ENCODE measurements at places on chromosomes 11 and 22.

- DNase-seq, result no peak
Measured at GRCh38 chr11:114621072-114621471, 25.5 kb upstream of the NXPE4 start.

DNA sequence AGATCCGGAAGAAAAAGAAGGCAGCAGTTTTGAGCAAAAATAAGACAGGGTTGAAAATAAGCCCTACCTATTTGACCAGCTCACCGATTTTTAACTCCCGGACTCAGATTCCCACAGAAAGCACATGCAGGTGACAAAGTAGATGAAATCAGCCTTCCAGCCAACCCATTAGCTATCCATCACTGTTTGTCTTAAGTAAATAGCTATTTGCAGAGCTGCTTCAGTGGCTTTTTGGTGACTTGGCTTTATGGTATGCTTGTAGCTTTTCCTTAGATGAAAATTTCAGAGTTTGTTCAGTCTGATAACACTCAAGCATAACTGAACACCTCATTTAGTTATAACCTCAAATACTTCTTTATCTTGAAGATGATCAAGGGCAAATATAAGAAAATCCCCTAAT, 192.6 kb downstream of the HIPK3 start:
- DNase-seq, result no peak

DNA sequence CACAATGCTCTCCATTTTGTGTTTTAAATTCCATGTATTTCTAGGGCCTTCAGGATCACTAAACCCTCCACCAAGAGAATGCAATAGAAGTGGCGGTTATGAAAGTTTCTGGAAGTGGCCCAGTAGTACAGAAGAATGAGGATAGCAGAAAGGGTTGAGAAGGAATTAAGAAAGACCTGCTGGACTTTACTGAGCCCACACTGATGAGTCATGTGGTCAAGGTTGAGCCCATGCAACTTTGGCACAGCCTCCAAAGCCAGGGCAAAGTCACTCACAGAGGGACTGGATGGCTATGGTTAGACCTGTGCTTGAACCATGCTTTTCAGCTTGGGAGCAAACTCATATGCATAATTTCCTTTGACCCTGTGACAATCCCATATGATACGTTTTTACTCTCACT, 102.9 kb upstream of the PLET1 start:
- DNase-seq, result no peak

- no peak for DNase-seq
Measured at GRCh38 chr11:128715691-128716561, 22.1 kb downstream of the FLI1 start.

GRCh38 chr11:62574363-62575071, 826 bp upstream of the EEF1G start:
- DNase-seq, result no peak

GRCh38 chr22:40128989-40129388, 48.7 kb upstream of the TNRC6B start:
- DNase-seq, result no peak

- DNase-seq, result no peak
Measured at GRCh38 chr11:46049325-46049897, 71.8 kb downstream of the PHF21A start.

DNA sequence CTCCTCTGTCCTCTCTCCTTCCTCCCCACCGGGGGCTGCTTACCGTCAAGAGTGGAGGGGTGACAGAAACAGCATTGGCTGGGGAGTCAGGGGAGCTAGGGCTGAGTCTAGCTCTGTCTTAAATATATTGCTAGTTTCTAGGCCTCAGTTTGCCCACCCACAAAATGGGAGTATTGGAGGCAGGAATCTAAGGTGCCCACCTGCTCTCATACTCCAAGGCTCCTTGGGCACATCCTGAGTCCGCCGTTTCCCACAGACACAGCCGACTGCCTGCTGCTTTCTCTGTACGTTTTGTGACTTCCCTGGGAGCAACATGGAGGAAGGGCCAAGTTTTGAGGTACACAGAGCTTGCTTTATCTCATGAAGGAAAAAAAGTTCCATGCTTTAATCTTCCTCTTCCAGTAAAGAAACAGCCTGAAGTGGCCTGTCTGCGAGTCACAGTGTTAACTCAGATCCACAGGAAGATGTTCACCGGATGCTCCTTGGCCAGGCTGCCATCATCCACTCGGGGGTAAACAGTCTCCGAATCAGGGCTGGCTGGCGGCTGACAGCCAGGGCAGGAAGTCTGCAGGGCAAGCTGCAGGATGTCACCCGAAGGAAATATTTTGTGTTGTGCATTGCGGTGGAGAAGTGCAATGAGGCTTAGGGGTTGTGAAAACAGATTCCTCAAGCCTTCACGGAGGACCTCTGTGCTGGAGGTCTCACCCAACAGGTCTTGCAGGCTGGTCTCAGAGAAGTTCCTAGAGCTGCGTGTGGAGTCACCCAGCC, 11.0 kb upstream of the CERK start:
- no peak for DNase-seq

GRCh38 chr22:29478326-29479276, 1.4 kb upstream of the NEFH start:
- DNase-seq, result no peak

GRCh38 chr22:44139773-44140172, 41.0 kb upstream of the PARVG start:
- no peak for DNase-seq

- no peak for DNase-seq
Measured at GRCh38 chr11:368414-369335, 624 bp upstream of the B4GALNT4 start.

DNA sequence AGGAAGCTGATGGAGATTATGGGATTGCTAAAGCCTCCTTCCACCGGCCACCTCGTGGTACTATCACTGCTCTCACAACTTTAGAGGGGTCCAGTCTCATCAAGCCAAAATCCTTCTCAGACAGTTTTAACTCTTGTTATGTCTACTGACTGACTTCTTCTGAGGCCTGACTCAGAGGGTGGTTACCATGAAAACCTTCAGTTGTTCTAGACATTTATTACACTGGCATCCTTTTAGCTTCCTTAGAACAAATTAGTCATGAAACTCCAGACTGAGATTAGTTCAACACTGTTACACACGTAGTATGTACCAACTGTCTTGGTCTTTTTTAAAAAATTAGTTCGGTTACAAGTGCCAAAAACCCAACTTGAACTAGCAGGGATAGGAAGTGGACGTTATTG, 7.5 kb downstream of the DIXDC1 start:
- DNase-seq, result no peak

- no peak for DNase-seq
Measured at GRCh38 chr11:76798671-76799065, 15.5 kb downstream of the TSKU start.

- DNase-seq, result no peak
Measured at GRCh38 chr11:25992294-25992693, 339.6 kb upstream of the ANO3 start.

DNA sequence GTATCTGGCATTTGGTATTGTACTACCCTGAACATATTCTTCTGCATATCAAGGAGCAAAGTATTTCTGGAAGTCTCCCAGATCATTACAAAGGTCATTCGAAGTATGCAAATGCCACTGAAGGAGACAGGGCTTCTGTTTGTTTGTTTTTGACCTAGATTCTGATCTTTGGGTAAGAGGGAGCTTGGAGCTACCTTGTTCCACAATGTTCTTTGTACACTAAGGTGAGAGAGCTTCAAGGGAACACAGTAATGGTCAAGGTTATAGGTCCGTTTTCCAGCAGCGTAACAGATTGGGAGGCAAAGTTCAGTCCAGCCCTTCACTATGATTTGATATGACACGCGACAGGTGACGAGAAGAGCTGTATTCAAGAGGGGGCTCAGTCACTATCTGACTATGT, 10.0 kb downstream of the OPCML start:
- DNase-seq, result no peak

GRCh38 chr22:49208004-49208402, 619.7 kb downstream of the BRD1 start:
- no peak for DNase-seq

GRCh38 chr22:31278151-31278621, 14.1 kb downstream of the PIK3IP1 start:
- DNase-seq, result no peak

GRCh38 chr22:44209343-44209742, 28.6 kb downstream of the PARVG start:
- no peak for DNase-seq

DNA sequence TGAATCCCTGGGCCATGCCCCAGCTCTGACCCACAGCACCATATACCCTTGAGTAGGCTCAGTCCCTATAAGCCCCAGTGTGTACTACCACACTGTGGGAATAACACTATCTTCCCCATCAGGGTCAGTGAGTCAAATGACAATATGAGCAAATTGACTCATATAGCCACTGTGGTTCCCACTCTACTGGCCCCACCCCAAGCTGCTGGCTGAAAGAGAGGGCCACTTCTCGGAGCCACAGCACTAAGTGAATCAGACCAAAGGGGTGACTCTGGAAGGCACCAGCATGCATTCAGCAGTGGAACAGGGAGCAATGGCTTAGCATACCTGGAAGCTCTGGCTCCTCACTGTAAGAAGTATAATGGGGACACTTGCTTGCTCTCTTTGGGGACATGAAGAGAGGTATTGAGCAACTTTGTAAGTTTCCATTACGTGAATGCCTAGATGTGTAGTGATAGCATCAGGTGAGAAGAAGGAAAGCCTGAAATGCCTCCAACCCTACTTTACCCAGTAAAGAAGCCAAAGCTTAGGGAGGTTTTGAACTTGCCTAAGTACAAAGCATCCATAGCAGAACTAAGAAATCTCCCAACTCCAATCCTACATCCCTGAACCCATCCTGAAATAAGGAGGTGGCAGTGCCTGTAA, 13.5 kb downstream of the CD59 start:
- DNase-seq, result no peak

DNA sequence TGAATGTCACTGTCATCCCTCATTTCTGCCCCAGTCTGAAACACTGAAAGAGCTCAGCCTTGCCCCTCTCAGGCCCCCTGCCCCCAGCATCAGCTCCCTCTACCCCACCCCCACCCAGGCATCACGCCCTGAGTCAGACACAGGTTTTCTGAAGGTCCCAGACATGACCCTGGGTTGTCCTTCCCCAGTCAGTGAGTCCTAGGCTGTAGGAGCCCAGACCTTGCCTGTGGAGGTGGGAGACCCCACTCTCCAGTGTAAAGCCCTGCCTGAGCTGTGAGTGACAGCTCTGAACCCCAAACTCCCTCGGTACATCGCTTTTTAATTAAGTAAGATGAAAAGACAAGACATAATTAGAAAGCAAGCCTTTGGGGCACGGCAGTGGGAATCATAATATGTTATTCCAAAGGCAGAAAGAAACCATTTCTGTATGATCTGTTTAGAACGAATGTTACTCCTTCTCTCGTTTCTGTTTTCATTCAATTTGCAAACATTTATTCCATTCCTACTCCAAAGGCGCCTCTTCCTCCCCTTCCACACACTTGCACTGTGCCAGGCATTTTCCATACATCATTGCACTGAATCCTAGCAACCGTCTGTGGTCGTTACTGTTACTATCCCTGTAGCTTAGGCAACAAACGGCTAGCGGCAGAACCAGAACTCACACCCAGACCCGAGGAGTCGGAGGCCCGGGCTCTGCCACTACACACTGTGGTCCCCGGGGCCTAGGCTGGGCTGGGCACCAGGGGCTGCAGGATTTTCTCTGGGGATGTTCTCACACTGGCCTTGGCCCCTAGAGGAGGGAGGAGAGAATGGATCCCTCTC, 63.4 kb downstream of the CD6 start:
- DNase-seq, result no peak

- DNase-seq, result no peak
Measured at GRCh38 chr11:73468590-73469161, 92.5 kb downstream of the RELT start.

DNA sequence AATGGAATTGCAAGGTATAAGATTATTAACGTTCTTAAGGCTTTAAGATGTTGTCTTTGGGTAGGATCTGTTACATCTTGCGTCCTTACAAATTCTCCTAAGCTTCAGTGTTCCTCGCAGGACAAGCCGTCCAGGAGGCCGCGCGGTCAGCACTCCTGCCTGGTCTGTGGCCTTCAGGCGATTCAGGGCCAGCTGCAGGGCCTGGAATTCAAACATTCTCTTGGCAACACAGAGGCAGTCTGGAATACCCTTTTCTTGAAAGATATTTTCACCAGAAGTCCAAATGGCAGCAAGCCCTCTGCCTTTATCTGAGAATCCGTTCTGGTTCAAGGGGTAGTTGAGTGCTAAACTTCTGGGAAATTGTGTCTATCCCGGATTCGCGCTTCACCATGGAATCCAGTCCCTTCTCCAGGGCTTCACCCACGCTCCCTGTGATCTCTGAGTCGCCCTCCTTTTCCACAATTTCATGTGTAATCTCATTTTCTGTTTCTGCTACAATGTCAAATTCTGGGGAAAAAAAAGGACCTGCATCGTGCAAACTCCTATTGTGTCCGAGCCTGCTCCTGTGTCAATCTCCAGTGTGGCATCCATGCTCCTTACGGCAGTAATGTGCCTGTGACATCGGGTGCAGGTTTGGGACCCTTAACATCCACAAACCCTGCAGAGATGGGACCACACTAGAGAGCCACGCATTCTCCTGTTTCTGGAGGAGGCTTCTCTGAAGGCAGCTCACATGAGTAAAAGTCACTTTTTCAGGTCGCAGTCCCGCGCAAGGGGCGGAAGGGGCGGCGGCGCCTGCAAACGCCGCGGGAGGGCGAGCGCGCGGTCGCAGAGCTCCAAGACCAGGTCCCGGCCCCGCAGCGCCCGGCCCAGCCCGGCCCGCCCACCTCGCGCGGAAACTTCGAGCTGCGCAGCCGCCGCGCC, 25.4 kb upstream of the SORL1 start:
- no peak for DNase-seq

DNA sequence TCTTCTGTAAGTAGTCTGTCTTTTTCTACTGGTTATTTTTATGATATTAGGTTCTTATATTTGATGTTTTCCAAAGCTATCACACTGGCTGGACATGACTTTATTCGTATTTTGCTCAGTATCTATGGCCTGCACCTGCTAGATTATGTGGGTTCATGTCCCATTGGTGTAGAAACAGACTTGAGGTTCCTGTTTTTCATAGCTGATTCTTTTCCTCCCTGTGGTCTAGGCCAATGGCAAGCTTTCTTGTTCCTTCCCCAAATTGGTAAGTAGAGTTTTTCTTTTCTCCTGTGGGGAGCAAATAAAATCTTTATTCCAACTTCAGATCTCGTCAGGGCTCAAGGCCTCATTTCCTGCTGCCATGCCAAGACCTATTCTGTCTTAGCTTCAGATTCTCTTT, 30.2 kb upstream of the SWAP70 start:
- no peak for DNase-seq

GRCh38 chr22:28563636-28564035, 116.0 kb downstream of the TTC28 start:
- no peak for DNase-seq

- no peak for DNase-seq
Measured at GRCh38 chr22:31876156-31876920, 68.0 kb upstream of the YWHAH start.

- DNase-seq, result no peak
Measured at GRCh38 chr22:20624161-20624616, 116.8 kb downstream of the MED15 start.

- no peak for DNase-seq
Measured at GRCh38 chr11:57368106-57368844, 12.7 kb downstream of the PRG3 start.

GRCh38 chr11:69674267-69674885, 777 bp downstream of the LTO1 start:
- DNase-seq, result no peak

Data from stimulated activated CD4-positive, alpha-beta T cell treated with anti-CD3 and anti-CD28 coated beads, TNF-alpha, amount 100 ng/mL, for 4 hours (primary cell).